ENCODE measurements at places on chromosomes 11 and 22. TPM values are rescaled to one million over a fixed set of nuclear protein-coding genes. Genes with fewer than 3 reads are reported as not detected.

DNA sequence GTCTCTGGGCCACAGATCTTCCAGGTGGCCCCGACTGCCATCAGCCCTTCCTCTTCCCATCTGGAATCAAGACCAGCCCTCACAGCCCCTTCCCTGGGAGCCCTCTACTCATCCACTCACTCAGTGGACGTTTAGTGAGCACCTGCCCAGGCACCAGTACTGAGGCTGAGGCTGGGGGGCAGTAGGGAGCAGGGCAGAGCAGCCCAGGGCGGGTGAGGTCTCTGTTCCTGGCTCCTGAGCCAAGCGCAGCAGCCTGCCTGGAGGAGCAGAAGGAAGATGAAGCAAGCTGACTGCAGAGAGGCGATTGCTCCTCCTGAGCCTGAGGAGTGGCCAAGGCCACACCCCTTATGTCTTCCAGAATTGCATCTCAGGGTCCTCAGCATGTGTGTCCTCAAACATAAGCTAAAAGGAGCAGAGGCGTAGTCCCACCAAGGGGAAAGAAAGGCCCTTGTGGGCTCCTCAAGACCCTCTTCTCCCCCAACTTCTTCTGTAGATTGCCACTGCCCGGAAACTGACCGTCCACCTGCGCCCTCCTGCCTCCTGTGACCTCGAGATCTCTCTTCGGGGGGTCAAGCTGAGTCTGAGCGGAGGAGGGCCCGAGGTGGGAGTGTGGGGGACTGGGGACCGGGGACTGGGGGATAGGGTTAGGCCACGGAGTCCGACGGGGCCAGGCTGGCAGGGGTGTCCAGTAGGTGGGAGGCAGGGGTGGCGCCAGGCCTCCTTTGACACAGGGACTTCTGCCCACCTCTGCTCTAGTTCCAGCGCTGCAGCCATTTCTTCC, 5.8 kb downstream of the MAPK8IP2 start:
- no peak for DNase-seq

GRCh38 chr22:45977003-45977411, at the start of gene WNT7B:
Gene WNT7B, minus strand, starts transcription at chr22:45977162. Its CDS starts 408 bp downstream, at chr22:45976754.
- DNase-seq, result no peak

DNA sequence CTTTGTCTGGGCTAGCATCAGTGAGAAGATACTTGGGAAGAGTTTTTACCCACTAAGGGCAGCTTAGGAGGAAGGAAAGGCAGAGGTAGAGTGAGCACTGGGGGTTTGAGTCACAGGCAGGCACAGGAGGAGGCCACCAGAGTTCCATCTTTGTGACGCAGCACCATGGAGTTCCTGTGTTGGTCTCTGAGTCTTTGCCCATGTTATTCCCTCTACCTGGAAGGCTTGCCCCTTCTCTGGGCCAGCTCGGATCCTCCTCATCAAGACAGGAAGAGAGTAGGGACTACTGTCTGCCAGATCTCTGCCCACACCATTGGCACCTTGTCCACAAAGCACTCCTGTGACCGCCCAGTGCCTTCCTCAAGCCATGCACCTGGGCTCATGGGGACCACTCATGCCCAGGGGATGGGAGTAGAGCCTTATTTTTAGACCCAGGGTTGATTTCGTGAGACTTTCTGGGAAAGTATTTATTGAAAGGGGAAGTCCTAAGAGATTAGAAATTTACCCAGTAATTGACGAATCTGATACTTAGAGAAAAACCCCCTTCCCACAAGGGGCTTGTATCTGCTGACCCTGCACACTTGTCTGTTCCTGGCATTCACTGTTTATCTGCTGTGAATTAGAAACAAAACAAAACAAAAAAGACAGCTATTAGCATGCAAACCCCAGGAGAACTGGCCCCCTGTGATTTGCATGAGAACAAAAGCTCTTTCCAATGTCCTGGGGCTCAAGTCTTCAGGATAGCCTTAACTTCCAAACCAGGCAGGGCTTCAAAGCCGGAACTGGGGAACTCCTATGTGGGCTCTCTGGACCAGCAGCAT, 35.9 kb upstream of the MYEOV start:
- no peak for DNase-seq

- DNase-seq, result no peak
Observed at GRCh38 chr11:129242855-129243254, 50.7 kb upstream of the ARHGAP32 start.

GRCh38 chr11:126063507-126063852, 814 bp upstream of the CDON start:
- DNase-seq, result no peak

GRCh38 chr11:117993988-117994745, 8.0 kb downstream of the IL10RA start:
- DNase-seq, result no peak

DNA sequence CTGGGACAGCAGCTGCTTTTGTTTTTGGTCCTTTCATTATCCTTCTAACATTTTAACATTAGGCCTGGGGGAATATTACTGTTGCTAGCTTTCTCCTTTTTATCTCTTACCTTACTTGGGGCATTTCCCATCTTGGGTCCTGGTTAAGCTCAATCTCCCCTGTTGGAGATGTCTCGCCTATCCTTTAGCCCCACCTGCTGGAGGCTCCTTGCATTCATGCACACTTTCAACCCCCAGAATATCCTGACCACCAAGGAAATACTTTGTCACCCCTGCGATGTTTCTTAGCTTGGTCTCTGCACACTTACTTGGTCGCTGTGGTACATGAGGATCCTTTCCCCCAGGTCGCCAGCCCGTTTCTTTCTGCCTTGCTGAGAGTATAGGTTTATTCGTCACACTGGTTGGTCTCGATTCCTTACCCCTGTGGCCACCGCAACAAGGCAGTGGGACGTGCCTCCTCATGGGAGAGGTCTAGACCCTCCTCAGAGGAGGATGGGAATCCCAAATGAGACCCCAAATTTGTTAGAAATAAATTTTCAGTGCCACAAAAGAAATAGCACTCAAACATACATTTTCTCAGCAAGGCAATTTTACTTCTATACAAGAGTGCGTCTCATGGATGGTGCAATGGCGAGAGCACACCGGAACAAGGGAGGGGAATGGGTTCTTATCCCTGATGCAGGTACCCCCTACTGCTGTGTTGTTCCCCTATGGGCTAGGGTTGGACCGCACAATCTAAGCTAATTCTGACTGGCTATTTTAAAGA, 5.4 kb upstream of the TXN2 start:
- peak; percentile 62 for DNase-seq

DNA sequence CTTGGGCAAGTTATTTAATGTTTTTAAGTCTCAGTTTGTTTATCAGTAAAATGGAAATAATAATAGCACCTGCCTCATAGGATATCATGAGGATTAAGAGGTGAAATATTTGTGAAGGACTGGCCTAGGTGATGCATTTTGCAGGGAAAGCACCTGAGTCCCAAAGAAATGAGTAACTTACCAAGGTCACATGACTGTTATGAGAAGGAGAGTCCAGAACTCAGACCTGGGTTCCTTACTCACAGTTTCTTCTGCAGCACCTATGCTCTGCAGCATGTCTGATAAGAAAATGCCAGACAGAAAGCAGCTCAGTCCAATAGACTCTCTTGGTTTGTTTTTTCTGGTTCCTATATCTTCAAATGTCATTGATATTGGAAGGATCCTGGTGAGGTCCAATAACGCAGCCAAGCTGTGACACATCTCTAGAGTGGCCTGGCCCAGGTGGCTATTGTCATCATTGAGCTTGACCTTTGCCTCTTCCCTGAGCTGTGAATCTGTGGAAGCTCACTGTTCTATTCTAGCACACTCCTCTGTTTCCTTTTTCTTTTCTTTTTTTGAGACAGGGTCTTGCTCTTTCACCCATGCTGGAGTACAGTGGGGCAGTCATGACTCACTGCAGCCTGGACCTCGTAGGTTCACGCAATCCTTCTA, 174.7 kb upstream of the NAV2 start:
- DNase-seq, result no peak

DNA sequence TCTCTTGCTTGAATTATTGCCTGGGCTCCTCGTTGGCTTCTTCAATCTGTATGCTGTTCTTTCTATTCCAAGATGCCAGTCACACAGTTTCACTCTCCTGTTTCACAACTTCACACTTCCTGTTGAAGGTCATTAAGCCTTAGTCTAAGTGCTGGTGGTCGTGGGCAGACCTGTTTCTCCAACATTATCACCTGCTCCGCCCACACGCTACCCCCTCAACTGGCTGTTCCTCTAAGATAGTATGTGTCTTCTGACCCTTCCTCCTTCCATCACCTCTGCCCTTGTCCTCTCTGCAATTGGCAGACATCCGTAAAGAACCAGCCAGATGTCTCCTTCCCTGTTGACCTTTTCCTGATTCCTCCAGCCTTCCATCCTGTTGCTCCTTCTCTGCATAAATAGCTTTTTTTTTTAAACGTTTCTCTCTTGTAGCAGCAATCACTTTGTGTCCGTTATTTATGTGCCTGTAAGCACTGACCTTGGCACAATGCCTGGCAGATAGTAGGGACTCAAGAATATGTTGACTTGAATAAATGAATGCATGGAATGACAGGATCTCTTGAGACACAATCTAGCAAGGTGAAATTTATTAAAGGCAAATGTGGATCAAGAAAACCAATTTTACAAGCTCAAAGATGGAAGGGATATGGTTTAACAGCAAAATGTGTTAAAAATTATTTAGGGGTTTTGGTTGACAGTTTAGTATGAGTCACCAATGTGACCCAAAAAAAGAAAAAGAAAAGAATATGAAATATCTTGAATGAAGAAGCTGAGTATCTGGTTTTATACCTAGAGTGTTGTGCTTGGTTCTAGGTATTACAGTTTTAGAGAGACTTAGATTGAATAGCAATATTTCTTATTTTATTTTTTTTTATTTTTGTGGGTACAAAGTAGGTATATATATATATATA, 12.6 kb downstream of the DIXDC1 start:
- no peak for DNase-seq

DNA sequence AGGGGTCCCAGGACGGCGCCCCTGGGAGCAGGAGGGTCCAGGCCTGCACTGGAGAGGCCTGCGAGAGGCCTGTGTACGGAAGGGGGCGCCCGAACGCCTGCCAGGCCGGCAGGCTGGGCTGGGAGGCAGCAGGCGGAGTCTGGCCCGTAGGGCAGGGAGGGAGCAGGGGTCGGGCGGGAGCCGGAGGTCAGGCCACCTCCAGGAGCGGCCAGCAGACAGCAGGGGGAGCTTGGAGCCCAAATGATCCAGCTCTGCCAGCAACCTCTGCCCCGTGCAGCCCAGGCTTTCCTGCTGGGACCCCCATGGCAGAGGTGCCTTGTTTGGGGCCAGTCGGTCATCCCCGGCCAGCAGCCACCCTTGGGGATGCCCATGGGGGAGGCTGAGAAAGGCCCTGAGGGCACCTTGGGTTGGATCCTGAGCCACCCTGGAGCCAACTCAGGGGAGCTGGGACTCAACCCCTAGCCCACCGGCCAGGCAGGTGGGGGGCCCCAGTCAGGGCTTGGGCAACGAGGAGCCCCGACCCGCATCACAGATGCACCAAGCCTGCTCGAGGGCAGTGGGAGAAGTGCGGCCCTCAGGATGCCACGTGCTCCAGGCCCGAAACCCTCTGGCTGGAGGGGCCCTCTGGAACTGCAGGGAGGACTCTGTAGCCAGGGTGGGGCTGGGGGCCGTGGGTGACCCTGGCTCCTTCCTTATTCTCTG, 9.6 kb upstream of the SYT8 start:
- no peak for DNase-seq

- DNase-seq, result peak; percentile 43
Observed at GRCh38 chr22:37187891-37188761, at the start of gene C1QTNF6. Gene C1QTNF6, minus strand, starts transcription at chr22:37188247. Its CDS starts 34 bp downstream, at chr22:37188213.

DNA sequence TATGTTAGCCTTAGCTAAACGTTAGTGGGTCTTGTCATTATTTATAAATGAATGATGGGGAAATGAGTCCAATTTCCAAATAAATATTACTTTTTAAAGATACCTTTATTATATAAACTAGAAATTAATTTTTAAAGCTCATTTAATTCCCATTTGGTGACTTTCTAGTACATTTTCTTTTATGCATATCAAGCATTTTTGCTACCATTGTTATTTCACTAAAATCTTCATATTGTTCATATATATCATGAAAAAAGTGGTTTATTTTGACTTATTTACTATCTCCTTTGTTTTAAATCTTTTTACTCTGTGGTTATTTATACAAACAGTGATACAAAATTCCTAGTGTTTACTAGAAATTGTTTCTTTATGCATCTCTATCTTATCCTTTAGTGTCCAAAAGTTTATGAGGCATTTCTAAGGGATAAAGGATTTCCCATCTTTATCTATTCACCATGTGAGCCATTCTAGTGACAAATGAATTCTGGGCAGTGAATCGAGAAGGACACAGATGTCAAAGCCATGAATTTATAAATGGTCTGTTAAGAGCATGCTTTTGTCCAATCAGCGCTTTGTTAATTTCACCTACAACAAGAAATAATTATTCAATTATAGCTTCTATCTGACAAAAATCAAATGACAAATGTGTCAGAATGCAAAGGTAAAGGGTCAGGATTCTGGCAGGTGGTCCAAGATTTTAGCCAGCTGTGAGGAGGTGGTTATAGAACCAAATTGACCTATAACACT, 70.6 kb downstream of the PRMT3 start:
- DNase-seq, result no peak

GRCh38 chr11:131353766-131354165, 16.6 kb upstream of the NTM start:
- DNase-seq, result no peak

DNA sequence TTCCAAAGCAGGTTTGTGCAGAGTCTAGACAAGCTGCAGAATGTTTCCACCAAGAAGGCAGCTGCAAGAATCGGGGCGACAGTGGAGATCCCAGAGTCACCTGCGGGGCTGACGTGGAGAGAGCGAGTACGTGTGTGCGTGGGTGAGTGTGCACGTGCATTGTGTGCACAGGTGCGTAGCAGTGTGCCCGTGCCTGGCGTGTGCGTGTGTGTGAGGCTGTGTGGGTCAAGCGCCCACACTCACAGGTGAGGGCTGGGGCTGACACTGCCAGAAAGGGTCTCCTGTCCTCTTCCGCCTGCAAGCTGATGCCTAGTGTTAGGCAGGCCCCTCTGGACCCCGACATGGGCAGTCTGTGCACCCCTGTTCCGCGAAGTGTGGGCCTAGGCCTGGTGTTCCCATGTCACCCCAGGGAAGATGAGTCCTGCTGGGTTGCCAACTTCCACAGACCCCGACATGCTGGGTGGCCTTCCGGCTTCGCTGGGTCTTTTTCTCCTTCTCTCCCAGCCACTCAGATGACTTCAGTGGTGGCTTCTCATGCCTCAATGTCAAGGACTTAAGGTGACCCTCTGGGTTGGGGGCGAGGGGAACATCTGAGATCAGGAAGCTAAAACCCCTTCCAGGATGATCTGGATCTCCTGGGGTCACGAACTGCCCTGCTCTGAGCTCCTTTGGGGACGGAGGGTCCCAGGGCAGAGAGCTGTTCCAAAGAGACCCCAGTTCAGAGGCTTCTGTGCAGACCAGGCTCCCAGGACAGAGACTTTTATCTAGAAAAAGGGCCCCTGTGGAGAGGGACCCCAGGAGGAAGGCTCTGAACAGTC, 10.4 kb upstream of the SYT8 start:
- no peak for DNase-seq

OOSP4B gene
- not detected for total RNA-seq

GPHA2 gene
- not detected for total RNA-seq

GLYATL2 gene
- total RNA-seq, result 0.65 TPM

PKP3 gene
- total RNA-seq, result 4.9 TPM

OR56A1 gene
- not detected for total RNA-seq

ACR gene
- not detected for total RNA-seq

C11orf16 gene
- total RNA-seq, result not detected
